Uterus (tissue), 4 donors: ENCODE measurements at places on chromosomes 11 and 22.
A peak's percentile ranks its signal among the peaks of the same experiment; 100 is the strongest.

DNA sequence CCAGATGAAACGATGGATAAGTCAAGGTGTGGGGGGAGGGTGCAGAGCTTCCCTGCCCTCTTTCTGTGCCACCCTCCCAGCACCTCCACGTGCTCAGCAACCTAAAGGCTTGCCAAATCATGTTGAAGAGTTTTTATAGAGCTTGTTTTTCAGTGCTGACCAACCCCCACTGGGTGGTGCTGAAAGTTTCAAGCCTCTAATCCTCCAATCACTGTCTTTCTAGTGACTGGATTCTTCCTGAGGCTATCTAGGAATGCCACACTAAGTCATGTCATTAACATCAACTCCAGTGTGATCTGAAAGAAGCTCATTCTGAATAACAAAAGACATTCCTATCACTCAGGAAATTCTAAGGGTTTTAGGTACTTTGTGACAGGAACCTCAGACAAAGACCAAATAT is 382.6 kb downstream of the DYNC2H1 start:
- DNase-seq = no peak

GRCh38 chr22:24236656-24237055 is 8.2 kb downstream of the GGT5 start:
- DNase-seq = no peak

GRCh38 chr11:122920579-122920978 is 38.0 kb downstream of the JHY start:
- DNase-seq = no peak

DNA sequence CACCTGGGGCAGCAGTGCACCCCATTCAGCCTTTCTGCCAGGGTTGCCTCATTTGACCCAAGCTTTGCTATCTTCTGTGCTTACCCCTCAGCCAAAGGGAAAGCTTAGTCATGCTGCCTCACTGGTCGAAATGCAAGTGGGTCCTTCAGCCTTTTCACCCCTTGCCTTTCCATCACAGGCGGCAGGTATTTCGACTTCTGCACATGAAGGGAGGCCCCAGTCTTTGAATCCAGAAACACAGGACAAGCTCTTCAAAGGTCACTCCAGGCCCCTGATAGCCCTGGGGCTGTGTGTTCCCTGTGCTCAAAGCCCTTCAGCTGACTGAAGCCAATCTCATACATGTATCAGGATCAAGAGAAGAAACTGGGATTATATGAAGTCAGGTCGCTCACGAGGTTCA is 129.7 kb downstream of the SNX19 start:
- no peak for DNase-seq

DNA sequence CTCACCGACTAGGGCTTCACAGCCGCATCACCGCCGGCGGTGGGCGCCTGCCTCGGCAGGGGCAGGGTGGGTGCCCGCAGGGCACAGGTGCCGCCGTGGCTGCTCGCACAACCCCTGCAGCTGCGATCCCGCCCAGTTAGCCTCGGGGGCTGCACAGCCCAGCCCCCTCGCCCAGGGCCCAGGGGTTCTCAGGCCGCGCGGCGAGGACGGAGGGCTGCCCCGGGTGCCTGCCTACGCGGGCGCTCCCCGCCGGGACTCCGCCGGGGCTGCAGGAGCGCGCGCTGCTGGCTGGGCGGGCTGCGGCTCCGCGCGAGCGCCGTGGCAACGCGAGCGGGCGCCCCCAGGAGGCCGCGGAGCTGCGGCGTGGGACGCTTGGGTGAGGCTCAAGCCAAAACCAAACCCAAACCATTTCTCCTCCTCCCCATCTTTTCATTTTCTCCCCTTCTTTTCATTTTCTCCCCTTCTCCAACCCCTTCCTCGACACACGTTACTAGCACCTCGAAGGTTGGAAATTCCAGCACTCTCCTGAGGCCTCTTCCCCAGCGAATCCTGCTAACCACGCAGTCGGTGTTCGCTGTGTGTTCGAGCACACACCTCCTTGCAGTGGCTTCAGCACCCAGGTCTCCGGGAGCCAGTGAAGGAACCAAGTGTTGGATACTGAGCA is at the start of gene MICAL3:
TSS of gene MICAL3 (minus strand) at position 286 of the 664 bp plus-strand sequence. CDS start 117,749 bp downstream, outside the sequence.
- DNase-seq = peak; percentile 48

DNA sequence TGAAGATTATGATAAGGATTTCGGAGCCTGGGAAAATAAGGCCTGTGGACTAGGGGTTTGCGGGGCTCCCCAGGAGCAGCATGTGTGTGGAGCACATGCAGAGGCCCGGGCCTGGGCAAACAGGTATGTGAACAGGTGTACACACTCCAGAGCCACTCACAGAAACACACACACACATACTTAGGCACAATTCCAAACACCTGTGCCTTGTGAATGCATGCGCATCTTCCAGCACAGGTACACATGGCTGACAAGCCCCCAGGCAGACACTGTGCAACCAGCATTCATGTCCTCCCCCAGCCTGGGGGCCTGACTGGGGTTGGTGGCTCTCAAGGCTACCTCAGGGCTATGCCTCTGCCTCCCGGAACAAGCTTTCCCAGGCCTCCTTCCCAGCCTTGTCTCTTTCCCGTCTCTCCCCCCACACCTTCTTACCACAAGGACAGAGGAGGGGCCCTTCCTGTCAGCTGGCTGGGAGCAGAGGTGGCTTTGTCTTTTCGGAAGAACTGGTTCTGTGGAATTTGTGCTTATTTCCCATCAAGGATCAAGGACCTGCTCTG is 2.6 kb upstream of the P2RY6 start:
- DNase-seq = no peak

DNA sequence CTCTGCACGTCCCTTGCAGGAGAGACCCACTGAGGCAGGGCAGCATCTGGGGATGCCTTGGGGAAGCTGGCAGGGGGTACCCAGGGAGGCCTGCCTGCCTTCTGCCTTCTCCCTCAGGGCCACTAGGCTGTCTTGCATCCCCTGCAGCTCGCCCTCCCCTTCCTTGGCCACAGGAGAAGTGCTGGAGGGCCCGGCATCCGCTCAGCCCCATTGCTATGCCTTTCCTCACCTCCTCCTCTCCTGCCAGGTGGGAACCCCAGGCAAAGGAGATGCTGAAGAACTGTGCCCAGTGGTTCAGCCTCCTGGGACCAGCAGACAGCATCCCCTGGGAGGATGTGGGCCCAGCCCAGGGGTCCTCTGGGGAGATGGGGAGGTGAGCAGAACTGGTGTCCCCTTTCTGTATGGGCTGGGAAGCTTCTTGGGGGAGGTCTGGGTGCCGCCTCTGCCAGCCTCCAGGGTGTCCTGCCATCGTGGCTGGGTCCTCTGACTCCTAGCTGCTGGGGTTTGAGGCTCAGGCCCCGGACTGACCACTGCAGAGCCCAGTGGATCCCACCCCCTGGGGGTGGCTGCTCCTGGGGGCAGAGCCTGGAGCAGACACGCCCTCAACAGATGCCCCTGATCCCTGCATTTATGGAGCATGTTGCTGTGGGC is 20.6 kb downstream of the MRGPRG start:
- DNase-seq = no peak

DNA sequence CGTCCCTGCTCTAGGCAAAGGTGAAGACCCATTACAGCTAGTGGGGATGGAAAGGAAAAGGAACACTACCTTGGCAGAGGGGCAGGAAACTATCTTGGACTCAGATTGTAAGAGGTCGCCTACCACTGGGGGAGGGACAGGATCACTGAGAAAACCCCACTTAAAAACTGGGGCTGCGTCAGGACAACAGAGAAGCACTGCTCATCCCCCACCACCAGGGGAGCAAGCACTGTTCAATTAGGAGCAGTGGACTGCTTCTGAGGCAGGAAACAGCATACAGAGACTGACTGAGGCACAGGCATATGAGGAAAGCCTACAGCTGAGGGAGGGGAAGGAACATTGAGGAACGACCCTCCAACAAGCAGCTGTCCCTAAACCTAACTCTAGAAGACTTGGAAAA is 20.8 kb upstream of the DLAT start:
- no peak for DNase-seq

GRCh38 chr22:35783943-35784614 is 66.4 kb downstream of the APOL5 start:
- no peak for DNase-seq

DNA sequence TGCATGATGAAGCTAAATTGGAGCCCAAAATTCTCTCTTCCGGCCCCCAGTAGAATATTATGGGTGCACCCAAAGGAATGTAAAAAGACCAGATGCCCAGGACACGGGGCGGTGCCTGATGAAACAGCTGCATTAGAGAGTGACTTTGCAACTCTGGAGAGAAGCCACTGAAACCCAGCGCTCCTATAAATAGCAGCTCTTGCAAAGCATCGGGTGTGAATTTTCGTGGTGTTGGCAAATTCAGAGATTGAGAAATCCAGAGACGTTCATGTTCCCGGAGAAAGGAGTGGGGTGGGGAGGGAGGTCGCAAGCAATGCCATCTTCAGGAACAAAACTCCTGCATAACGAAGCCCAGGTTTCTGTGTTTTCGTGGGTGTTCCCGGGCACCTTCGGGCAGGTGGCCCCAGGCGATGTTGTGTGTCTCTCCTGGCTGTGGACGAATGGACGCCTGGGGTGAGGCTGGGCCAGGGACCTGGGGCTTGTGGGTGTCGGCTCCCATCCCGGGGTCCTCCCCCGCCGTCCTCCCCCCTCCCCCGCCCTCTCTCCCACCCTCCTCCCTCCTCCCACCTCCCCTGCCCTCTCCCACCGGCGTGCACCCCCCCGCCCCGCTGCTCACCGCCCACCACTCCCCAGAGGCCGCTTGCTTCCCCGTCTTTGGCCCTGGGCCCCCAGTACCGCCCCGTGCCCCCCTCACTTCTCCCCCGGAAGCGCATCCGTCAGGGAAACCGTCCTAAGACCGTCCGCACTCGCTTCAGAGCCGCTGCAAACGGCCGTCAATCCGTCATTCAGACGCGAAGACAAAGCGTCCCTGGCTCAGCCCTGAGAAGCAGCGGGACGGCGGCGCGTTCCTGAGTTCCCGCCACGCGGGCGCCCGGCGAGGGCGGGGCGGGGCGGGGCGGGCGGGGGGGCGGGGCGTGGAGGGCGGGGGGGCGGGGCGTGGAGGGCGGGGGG is 26.7 kb upstream of the TOLLIP start:
- peak; percentile 77 for DNase-seq

DNA sequence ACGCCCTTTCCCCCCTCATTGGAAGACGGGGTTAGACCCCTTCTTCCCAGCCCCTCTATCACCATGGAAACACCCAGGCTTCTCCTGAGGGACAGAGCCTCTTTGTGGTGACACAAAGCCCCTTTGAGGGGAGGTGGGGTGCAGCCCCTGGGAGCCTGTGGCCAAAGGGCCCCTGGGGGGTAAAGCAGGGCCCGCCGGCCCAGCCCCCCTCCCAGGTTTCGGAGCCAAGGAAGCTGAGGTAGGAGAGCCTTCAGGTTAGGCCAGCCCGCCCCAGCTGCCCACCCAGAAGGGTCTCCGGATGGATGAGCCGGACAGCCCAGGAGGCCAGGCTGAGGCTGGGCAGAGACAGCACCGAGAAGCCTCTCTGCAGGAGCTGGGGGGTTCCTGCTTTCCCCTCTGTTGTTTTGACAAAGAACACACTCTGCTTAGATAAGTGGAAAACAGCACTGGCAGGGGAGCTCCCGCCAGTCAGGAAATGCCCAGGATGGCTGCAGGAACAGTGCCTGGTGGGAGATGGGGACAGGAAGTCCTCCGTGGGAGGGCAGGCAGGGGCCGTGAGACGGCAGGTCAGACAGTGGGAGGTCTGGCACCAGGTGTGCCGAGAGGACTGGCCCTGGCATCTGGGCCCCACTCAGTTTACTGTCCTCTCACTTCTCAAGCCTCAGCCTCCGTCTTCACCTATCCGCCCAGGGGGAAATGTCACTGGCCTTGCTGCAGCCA is 18.2 kb downstream of the ARVCF start:
- no peak for DNase-seq

DNA sequence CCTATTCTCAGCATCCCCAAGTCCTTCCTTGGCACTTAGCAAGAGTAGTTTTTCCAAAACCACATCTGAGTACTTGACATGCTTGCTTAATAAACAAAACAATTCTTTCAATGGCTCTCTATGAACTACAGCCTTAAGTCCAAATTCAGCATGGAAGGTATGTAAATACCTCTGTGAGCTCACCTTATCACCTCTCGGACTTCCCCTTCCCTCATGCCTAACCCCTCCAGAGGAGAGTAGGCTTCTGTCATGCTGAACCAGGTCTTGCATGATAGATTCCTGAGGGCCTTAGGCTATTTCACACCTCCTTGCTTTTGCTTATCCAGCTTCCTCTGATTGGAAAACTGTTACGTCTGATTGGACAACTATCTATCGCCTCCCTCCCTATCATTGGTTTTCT is 312.9 kb upstream of the CCDC90B start:
- DNase-seq = no peak

GRCh38 chr11:26350002-26350401 is 18.1 kb downstream of the ANO3 start:
- DNase-seq = no peak

- DNase-seq = no peak
These were observed 349.2 kb downstream of the AASDHPPT start for GRCh38 chr11:106426696-106427095.

DNA sequence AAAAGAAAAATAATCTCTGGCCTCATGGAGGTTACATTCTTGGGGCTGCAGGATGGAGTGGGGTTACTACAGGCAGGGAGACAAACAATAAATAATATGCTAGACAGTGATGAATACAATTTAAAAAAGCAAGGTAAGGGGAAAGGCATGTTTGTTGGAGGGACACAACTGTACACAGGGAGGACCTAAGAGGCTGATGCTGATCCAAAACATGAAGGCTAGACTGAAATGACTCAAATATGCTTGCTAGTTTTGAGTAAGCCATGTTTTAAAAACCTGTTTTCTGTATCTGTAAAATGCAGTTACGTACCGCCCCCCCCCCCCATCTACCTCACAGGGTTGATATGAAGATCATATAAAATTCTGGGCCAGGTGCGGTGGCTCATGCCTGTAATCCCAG is 44.0 kb downstream of the EIF4ENIF1 start:
- DNase-seq = no peak

DNA sequence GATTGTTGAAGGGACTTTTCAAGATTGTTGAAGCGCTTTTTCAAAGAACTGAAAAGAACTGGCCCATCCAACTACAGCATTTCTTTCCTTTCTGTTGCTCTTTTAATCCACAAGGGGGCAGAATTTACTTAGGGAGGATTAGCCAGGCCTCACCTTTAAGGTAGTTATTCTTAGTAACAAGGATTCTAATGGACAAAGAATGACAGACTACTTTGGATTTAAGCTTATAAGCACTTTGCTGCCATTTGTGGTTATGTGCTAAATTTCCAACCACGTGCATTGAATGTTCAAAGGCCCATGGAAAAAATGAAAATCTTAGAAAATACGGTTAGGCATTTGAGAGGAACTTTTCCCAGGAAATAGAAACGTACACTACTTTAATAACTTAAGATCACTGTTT is 49.5 kb upstream of the HSPA8 start:
- no peak for DNase-seq

DNA sequence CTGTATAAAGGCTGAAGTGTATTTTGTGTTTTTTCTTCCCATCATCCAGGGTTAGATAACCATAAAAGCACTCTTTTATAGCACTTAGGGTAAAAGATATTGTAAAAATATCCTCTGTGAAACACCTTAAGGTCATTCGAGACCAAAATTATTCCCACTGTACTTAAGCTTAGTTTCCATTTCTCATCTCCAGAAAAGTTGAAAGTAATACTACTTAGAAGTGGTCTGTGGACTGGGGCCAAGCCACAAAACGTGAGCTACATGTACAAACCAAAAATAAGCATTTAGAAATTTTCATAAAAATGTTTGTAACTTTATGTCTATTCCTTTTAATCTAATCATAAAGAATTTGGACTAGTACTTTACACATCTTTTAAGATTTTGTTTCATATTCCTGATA is 142.0 kb upstream of the NTM start:
- no peak for DNase-seq
